ENCODE measurements at places on chromosomes 7 and 10.

DNA sequence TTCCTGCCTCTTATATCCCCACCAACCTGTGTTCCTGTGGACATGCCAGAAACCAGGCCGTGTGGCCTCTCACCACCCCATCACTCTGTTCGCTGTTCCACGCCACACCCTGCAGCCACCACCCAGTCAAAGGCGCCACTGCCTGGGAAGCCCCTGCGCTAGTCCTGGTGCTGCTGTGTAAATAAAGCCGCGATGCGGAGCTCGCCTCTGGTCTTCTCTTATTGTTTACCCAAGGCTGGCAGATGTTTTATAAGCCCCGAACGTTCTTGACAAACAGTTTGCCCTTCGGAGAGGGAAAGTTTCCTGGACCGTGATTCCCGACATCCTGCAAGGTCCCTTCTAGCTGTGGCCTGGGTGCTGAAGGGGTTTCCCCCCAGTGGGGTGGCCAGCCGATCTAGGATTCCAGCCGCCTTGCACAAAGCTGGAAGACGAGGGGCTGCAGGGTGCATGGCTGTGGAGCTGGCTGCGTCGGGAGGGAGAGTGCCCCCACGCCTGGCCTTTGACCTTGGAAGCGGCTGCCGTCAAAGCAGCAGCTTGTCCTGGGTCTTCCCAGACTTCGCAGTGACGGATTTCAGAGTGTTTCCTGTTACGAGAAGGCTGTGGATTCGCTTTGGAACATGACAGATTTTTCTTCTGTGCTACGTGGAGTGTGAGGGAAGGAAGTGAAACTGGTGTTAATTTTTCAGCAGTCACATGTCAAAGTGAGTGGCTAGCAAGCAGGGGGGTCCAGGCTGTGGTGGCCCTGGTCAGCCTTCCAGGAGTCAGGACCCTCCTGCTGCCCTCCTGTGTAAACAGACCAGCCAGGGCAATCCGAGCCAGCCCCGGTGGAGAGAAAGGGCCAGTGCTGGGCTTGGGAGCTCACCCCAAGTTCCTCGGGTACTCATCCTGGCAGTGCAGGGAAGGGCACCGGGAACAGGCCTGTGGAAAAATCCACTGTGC, 61.6 kb downstream of the LHPP start:
- DNase-seq, result no peak

DNA sequence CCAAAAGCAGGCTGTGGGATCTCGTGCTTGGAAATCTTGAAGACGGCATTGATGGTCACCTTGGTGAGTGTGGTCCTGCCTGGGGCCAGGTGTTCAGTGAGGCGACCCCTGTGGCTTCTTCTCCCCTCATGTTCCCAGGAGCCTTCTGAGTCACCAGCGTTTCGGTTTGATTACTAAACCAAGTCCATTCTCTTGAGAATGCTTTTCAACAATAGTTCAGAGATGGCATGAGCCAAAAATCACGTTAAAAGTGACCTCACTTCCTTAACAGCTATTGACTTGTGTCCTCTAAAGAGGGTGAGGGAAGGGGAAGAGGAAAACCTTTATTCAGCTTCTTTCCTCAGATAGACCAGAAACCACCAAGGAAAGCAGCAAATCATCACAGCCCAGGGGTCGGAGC, 315.2 kb downstream of the GATA3 start:
- DNase-seq, result no peak

GRCh38 chr7:664997-665735, 61.3 kb upstream of the DNAAF5 start:
- DNase-seq, result peak; percentile 38

GRCh38 chr7:85737426-85737825, 550.6 kb upstream of the SEMA3D start:
- no peak for DNase-seq

DNA sequence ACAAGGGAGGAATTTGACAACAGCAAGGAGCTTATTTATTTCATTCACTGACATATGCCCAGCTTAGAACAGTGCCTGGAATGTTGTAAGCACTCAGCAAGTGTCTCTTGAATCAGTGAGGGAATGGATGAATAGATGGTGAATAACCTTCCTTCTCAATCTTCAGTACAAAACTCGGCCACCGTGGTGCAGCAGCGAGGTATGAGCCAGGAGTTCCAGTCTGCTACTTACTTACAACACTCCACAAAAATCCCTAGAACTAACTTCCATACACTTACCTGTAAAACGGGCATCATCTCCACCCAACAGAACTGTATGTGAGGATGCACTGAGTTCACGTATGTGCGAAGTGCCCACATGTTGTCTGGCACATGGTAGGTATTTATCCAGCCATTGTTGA, 237.4 kb downstream of the WDR11 start:
- DNase-seq, result no peak

GRCh38 chr7:45525057-45525456, 49.1 kb upstream of the ADCY1 start:
- no peak for DNase-seq

GRCh38 chr10:73774637-73775036, 7.2 kb upstream of the CHCHD1 start:
- DNase-seq, result no peak

DNA sequence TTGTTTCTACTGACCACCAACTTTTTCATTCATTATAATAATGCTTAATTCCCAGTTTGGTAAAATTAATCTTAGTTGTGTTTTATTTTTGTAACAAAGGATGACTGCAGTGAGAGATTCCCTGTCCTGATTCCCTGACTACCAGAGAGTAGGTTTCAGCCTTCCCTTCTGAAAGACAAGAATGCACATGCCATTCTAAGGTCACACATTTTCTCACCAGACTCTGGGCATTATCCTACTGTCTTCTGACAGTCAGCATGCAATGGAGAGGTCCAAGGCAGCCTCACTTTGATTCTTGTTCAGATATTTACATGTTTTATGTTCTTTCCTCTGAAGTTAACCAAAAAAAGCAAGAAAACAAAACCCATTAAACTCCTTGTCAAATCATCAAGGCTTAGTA, 372.7 kb upstream of the CDC14C start:
- no peak for DNase-seq

DNA sequence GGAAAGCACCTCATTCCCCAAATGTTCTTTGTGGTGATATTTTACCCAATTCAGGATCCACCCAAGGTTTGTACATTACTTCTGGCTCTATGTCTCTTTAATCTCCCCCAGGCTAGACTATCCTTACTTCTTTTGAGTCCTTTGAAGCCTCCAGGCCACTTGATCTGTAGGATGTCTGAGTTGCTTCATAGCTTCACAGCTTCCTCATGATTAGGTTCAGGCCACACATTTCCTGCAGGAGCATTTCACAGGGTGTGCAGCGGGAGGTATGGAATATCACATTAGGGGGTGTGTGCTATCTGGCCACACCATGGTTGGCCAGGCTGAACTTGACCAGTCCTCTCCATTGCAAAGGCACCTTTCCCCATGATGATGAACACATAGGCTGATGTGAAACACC, 18.7 kb downstream of the TSPAN15 start:
- DNase-seq, result no peak

DNA sequence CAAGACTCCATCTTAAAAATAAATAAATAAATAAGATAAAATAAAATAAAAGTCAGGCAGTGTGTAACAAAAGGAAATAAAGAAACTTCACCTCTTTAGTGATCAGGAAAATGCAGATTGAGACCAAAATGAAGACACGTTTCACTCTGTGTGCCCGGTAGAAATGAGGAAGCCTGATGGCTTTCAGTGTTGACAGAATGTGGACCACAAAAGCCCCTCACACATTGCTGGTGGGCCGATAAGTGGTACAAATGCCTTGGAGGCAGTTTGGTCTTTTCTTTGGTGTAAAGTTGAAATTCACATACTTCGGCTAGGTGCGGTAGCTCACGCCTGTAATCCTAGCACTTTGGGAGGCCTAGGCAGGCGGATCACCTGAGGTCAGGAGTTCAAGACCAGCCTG, 44.5 kb upstream of the PFKFB3 start:
- DNase-seq, result no peak

DNA sequence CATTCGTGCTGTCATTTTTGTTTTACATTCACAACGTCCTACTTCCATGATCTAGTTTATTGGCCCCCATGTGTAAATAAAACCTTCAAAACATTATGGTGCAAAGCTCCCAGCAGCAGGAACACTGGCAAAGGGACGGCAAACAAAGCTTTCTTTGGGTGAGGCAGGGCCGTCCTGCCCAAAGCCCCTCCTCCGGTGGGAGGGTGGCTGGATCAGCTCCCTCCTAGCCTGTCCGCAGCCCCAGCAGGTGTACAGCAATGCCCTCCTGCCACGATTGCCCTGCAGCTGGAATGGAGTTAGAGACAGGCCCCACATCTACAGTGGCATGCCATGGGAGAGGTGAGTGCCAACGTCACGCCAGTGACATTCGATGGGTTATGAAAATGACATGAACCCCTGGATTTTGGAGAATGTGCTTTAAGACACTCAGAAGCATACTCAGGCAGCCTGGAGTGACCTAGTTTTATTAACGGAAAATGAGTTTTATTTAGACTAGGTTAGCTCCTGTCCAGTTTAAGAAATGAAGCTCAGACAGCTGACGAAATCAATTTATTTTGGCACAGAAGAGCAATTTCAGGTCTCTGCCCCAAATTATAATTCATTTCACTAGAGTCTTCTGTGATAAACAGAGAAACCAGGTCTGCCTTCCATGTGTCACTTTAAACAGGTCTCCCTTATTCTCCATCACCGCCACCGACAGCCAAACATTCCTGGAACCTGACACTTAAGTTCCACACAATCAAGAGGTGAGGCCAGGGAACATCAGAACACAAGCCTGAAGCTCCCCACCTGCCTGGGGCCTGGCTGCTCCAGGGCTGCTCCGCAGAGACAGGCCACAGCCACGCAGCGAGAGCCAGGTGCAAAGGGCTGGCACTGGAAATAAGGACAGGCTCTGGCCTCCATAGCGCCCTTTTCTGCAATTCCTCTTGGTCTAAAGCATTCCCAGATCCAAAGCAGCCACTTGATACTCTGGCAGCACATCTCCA, 50.1 kb downstream of the VOPP1 start:
- no peak for DNase-seq

DNA sequence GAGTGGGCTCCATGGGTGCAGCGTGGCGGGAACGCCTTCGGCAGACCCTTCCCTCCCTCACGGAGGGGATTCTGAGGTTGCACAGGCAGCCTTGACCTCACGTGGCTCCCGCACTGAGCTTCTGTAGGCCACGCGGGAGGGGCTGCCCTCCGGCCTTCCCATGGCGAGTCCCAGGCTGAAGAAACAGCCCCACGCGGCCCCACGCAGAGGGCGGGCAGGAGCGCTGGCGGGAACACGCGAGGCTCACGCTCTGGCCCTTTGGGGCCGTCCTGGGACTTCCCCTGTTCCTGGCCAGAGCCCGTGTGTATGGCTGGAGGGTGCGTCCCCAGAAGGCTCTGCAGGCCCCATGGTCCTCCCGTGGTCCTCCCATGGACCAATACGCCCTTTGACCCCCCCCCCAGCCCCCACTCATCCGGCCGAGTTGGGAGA, 21.7 kb upstream of the NKX6-2 start:
- DNase-seq, result no peak

DNA sequence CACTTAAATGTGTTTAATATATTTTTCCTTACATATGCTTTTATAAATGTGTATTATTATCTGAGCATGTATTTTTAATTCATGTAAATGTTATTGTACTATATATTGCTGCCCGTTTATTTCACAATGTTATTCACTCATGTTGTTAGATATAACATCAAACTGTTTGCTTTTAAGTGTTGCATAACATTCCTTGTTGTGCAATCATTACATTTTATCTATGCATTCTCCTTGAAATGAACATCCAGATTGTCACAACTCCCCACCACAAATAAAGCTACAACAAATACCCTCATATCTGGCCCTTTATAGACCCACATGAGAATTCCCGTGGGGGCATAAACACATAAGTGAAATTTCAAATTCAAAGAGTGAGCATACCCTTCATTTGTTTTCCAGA, 264.2 kb downstream of the HPSE2 start:
- no peak for DNase-seq

GRCh38 chr10:31657434-31657872, 271.2 kb downstream of the ARHGAP12 start:
- no peak for DNase-seq

DNA sequence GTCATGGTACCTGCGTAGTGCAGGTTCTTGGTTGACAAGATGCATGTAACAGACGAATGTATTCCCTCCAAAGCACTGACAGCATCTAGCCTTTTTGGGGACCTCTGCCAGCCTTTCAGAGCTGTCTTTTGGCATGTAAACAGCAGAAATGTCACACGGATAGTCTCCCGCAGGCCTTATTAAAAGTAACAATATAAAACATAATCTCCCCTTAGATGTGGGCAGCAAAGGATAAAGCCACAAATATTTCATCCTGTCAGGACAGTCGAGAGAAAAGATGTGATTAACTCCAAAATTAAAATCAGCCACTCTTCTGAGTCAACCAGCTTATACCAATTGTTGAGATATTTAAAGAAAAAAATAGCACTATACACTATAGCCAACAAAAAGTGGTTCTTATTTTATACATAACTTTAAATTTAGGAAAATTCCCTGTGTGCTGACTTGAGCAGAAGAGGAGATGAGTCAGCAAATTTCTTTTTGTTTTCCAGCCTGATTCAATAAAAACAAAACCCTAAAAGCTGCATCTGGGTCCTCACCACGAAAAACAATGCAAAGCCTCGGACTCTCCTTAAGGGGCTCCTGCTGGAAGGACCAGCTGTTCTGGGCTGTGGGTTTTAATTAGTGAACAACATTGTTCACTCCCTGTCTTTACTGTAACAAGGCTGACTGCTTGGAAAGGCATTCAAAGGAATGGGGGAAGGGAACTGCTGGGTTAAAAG, 240.2 kb downstream of the ADAM12 start:
- DNase-seq, result no peak

GRCh38 chr10:3203016-3203811, 30.6 kb upstream of the PITRM1 start:
- no peak for DNase-seq

DNA sequence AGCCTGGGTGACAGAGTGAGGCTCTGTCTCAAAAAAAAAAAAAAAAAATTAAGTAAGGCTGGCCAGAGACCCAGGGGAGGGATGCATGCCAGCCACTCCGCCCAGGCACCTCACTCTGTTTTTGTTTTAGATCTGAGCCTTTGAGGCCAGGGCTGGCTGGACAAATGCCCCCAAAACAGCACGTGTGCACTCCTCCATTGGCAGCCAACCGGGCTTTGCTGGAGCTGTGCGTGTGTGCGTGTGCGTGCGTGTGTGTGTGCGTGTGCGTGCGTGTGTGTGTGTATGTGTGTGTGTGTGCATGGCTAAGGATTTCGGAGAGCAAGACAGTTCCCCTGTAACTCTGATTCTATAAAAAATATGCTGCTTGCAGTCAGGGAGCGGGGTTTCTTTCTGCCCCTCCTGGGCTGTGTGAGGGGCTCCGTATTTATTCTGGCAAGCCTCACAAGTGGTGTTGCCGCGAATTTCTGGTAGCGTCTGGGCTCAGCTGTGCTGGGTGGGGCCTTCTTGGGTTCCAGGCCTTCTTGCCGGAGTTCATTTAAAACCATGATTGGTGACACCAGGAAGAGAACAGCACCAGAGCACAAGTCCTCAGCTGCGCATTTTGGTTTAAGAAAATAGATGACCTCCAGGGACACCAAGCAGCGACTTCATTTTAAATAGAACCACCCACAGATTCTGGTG, 28.1 kb upstream of the UNCX start:
- no peak for DNase-seq

DNA sequence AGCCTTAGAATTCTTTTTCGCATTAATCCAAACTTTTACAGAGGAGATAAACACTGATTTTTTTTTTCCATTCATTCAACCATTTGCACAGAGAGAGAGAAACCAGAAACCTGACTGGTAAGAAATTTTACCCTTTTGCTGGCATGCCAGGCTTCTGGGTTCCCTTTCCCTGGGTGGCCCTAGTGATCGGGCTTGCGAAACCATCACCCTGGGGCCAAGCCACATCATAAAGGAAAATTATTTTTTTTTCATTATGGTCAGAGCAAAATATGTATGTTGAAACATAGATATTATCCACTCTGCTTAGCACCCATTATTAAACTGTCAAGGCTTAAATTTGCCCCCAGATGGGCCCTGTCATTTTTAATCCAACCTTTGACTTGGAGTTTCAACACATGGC, 55.4 kb upstream of the INHBA start:
- DNase-seq, result no peak

All from mucosa of gallbladder (tissue), 1 donor.